Tibial nerve (tissue), 4 donors: ENCODE measurements at places on chromosomes 7 and 10. TPM values are rescaled to one million over a fixed set of nuclear protein-coding genes. Genes with fewer than 3 reads are reported as not detected.

DNA sequence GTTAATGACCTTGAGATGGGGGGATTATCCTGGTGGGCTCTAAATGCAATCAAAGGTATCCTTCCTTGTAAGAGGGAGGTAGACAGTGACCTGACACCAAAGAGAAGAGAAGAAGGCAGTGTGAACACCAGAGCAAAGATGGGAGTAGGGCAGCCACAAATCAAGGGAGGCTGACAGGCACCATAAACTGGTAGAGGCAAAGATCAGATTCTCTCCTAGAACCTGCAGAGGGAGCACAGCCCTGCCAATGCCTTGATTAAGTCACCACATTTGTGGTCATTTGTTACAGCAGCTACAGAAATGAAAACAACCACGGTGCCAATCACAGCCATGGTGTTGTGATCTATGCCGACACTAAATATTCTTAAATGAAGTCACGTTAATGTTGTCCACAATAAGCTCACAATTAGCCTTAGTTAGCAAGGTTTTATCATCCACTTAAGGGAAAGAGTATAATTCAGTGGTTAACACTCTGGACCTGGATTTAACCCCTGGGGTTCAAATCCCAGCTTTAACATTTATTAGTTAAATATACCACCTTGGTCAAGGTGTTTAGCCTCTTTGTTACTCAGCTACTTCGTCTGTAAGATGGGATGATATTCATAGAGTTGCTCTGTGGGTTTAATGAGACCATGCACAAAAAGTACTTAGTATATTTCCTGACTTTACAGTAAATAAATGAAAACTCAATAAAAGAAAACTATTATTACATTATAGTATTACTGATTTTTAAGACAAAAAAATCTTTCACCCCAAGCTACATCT is 70.8 kb downstream of the SGMS1 start:
- H3K36me3 ChIP-seq = no peaks in the 10 kb centered on the region
- peaks cover 22% of the 10 kb centered on the region for H3K4me1 ChIP-seq
- no peak for DNase-seq
- H3K4me3 ChIP-seq = no peak overlapping the region

Gene ZNF107
- 9.0 TPM for total RNA-seq

- DNase-seq = no peak
- no peaks in the 10 kb centered on the region for H3K36me3 ChIP-seq
- no peaks in the 10 kb centered on the region for H3K4me1 ChIP-seq
- no peak overlapping the region for H3K4me3 ChIP-seq
Measured at GRCh38 chr10:131654471-131655087, 246.2 kb upstream of the PPP2R2D start.

Gene BICC1
- 29.9 TPM for total RNA-seq

DNA sequence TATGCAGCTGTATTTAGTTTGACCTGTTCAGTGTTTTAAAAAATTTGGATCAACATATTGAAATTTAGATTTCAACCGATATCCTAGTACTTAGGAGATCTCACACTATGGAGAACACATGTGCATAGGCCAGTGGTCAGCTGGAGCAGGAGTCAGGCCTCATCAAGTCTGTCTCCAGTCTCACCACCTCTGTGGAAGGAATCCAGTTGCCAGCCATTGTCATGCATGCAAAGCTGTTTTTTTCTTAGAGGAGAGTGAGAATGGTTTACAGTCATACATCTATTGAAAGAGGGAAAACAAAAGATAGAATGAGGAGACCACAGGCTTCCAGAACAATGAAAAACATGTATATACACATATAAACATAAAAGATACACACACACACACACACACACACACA is 7.6 kb upstream of the CLEC5A start:
- no peaks in the 10 kb centered on the region for H3K4me1 ChIP-seq
- H3K36me3 ChIP-seq = no peaks in the 10 kb centered on the region
- DNase-seq = no peak

Gene GATA3
- total RNA-seq = not detected

DNA sequence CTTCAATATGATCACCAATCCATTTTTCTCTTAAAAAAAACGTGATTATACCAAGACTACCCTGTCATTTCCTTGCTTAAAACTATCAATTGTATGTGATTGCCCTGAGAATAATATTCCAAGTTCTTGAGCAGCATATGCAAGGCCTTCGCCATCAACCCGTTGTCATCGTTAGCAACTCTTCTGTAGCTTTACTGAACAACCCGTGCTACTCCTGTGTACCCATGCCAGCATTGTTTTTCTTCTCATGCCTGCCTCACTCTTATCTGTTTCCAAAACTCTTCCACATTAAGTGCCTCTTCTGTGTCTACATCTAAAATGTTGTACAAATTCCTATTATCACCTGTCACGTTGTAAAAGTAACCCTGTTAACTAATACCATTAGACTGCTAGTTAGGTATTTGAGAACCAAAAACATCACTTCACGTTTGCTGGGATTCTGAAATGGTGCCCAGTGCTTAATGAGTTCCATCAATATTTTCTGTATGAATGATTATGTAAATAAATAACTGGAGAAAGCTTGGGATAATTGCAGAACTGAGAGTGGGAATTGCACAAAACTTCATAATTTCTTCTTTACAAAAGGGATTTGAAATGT is 10.5 kb downstream of the CAV2 start:
- no peaks in the 10 kb centered on the region for H3K27me3 ChIP-seq
- H3K27ac ChIP-seq = peak overlapping the region; percentile 12
- no peak for DNase-seq
- no peaks in the 10 kb centered on the region for H3K4me1 ChIP-seq
- H3K4me3 ChIP-seq = no peak overlapping the region

Gene ZPBP
- total RNA-seq = not detected

DNA sequence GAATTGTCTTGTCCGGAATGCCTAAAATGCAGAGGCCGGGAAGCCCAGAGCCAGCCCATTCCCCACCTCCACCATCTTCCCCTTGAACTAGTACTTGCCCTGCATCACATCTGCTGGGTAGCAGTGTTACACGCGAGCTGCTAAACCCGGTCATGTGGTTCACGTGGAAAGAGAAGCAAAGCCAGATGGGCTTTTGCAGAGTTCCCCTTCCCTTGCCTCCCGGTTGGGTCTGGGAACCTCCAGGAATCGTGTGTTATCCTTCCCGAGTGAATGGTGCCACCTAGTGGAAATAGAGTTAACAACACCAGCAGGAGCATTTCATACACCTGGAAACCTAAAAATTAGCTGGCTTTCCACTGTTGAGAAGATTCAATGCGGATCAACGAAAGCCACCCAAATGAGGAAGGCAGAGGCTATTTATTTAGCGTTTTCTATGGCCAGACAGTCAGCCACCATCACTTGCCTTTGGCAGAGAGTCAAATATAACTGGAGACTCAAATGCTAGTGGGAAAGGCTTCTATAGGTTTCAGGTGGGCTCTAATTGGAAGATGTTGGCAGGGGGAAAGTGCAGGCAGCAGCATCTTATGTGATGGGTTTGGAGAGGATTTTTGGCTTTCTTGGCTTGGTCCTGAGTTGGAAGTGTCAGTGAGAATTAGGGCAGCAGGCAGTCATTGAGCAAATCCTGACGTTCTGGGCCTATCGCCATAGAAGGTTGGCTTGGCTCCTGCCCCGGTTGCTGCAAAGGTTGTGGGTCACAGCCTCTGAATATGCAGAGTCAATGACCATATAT is 12.9 kb upstream of the DENND2A start:
- no peak overlapping the region for H3K27ac ChIP-seq
- DNase-seq = peak; percentile 83
- no peak overlapping the region for H3K4me3 ChIP-seq
- H3K36me3 ChIP-seq = no peaks in the 10 kb centered on the region
